ENCODE measurements at places on chromosomes 1 and 21.

GRCh38 chr21:36479415-36480402 is at the start of gene CLDN14:
TSS of gene CLDN14 (minus strand) at chr21:36480122. CDS start at chr21:36461695, 18,427 bp downstream.
- no peak for DNase-seq

DNA sequence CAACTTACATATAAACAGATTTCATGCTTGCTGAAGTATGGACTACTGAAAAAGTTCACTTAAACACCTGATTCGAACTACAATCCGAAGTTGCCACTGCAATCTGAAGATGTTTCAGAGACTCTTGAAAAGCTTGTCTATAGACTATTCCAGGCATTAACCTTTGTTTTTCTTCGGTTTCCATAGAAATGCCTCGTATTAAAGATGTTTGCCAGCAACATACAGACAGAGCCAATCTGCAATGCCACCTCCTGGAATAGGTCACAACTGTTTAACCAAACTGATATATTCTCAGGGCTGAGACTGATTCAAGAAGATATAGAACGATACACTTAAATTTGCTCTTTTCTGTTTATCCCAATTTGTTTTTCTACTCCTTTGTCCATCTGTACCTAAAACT is 28.9 kb upstream of the DMRTB1 start:
- no peak for DNase-seq

DNA sequence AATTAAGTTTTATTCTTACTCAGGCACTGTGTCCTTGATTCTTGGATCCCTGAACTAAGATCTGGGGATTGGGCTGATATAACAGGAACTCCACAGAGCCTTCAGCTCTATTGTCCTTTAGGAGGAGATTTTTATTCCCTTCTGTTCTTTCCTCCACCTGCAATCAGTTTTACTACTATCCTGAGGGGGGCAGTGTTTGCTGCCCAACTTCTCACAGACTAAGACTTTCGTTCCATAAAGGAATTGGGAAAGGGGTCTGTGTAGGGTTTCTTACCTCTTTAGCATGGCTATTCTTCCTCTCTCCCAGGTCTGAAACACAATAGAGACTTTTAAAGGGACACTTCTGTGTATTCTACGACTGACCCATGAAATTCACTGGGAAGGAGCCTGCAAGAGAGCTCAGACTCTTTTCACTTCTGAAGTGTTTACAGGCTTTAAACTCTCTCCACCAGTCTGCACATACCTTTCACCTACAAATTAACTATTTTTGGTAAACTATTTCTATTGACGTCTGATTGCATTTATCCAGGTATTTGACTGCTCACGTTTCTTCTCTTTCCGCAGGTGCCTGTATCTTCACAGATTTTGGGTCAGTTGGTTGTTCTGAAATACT is 103.3 kb upstream of the DEPDC1 start:
- no peak for DNase-seq

DNA sequence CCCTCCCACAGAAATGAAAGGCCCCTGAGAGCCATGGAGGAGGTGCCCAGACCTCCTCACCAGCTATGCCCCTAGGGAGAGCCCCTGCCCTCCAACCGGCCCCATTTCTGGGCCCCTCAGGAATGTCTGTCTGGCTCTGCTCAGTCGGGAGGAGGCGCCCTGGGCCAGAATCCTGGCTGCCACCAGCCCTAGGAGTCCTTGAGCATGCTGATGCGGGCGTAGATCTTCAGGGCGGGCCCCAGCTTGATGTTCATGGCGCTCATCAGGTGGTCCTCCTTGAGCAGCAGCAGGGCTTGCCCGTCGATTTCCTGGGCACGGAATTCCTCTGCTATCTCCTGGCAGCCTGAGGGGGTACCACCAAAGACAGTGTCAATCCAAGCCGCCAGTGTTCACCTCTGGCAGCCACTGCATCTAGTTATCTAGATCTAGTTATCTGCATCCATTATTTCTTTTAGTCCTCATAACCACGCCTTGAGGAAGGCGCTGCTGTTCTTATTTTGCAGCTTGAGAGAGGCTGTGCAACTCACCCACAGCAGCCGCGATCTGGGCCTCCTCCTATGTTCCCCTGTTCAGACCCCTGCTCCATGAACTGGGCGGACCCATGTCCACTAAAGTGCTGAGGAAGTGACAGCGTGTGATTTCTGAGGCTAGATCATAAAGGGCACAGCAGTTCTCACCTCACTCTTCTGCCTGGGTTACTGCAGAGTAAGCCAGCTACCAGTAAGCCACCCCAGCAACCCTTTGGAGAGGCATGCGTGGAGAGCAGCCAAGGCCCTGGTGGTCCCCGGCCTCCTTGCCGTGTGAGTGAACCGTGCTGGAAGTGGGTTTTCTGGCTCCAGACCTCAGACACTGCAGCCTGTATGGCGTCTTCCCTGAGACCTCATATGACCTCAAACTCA is 4.0 kb upstream of the A3GALT2 start:
- no peak for DNase-seq

DNA sequence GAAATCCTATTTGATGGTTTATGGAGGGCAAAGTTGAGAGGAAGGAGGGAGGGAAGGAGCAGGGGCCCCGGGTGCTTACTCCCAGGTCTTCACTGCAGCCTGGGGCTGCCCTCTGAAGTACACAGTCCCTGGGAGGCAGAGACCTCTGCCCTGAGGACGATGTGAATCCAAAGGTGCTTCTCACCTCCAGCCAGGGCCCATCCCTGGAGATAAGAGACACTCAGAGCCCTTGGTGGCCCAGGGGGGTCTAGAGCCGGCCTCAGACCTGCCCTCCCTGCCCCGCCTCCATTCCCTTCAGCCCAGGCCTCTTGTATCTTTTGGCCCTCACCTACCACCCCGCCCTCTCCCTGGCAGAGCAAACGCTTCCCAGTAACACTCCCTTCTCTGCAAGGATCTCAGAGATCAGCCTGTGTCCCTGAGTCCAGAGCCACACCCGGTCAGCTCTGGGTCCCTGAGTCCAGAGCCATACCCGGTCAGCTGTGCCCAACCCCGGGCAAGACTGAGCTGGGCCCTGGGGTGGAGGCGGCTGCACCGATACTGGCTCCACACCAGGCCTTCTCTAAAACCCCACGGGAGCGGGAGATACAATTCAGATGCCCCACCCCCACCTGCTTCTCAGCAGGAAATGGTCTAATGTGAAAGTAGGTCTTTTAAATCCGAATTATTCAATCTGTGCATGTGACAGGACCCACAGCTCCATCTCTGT is 3.6 kb upstream of the GNB1 start:
- DNase-seq, result no peak

DNA sequence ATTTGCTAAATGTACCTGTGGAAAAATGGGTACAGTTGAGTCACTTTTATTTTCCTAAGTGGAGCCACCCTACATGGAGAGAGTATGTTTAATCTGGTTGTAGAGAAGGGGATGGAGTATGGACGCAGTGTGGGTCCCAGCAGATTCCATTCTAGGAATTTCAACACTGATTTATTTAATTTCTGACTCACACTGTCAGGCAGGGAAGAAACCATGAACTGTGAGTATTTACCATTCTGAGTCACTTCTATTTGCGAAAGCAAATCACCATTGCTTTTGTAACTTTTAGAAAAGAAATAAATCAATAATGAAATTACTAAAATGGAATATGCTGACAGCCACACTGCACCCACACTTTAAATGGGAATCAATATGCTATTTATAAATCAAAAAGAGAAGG is 339.0 kb downstream of the DSCAM start:
- DNase-seq, result no peak

DNA sequence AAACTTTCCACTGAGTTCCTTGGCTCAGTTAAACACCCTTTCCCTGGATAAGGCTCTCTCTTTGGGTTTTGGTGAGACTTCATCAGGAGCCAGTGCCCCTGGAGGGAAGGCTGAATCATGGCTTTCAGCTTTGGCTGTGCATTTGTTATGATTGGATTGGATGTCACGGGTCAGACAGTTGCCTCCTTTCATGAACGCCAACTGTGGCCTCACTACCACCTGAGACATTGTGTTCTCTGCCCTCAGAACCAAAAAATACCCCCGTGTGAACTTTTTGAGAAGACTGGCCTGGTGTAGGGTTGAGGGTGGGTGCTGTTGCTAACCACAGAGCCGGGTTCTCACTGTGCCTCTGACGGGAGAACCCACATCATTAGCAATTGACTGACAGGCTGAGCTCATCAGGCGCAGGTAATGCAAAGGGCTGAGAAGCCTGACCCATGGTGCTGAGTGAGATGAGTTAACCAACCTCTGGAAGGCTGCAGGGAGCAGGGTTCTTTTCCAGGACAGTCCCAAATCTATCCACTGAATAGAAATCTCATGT is 65.6 kb downstream of the HHAT start:
- DNase-seq, result no peak

DNA sequence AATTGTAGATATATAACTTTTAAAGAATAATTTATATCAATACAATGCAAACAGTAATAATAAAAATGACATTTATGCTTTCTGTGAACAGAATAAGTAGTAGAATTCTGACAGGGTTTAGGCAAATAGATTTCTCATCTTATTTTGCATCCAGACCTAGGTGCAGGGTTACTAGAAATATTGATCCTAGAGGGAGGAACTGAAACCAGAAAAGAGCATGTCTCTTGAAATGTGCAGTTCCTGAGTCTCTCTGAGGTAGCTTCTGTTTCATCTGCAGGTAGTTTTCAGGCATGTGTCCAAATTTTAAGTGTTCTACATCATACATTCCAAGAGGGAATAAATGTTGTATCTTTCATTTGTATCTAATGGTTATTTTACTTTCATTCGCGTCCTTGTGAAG is 631.9 kb upstream of the ADGRL4 start:
- no peak for DNase-seq

- DNase-seq, result no peak
These were observed 73.5 kb upstream of the WNT4 start for GRCh38 chr1:22216210-22216883.

- DNase-seq, result peak; percentile 18
These were observed 64.7 kb downstream of the SLC35A3 start for GRCh38 chr1:100034470-100034869.

GRCh38 chr21:22804151-22804550 is 1805.9 kb downstream of the NCAM2 start:
- DNase-seq, result no peak

- DNase-seq, result no peak
These were observed 131.3 kb downstream of the BACH1 start for GRCh38 chr21:29430030-29430429.

DNA sequence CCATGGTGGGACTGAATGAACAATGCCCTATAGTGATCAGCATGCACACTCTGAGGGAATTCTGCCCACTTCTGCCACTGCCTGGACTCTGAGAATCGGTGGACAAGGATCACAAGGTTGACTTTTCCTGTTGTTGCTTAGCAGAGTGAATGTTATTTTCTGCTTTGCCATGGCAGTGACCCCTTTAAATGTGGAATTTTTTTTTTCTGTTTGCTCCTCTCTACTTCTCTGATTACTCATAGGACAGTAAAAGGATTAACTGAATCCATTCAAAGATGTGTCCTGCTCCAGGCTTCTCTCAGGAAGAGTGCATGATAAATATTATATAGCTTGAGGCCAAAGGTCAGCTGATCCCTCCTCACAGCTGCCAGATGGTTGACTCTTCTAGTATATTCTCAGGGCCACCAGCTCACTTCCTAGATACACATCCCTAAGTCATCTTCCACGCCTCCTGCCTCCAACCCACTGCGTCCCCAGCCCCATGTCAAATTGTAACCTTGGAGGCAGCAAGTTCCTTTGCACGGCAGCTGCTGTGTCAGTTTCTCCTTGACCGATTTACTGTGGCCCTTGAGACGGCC is 74.0 kb upstream of the RALGPS2 start:
- no peak for DNase-seq
